Occipital lobe (tissue), 3 donors: ENCODE measurements at places on chromosomes 5 and 9. TPM values are rescaled to one million over a fixed set of nuclear protein-coding genes. Genes with fewer than 3 reads are reported as not detected.
A peak's percentile ranks its signal among the peaks of the same experiment; 100 is the strongest.

Gene GALNT12
- total RNA-seq = 1.2 TPM

Gene SAXO1
- total RNA-seq = not detected

Gene MARCOL
- not detected for total RNA-seq

DNA sequence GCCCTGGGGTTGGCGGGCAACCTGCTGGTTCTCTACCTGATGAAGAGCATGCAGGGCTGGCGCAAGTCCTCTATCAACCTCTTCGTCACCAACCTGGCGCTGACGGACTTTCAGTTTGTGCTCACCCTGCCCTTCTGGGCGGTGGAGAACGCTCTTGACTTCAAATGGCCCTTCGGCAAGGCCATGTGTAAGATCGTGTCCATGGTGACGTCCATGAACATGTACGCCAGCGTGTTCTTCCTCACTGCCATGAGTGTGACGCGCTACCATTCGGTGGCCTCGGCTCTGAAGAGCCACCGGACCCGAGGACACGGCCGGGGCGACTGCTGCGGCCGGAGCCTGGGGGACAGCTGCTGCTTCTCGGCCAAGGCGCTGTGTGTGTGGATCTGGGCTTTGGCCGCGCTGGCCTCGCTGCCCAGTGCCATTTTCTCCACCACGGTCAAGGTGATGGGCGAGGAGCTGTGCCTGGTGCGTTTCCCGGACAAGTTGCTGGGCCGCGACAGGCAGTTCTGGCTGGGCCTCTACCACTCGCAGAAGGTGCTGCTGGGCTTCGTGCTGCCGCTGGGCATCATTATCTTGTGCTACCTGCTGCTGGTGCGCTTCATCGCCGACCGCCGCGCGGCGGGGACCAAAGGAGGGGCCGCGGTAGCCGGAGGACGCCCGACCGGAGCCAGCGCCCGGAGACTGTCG, 976 bp downstream of the RXFP3 start:
- no peak for DNase-seq

- DNase-seq = no peak
These were observed 818.8 kb upstream of the WWC1 start for GRCh38 chr5:167472566-167473108.

DNA sequence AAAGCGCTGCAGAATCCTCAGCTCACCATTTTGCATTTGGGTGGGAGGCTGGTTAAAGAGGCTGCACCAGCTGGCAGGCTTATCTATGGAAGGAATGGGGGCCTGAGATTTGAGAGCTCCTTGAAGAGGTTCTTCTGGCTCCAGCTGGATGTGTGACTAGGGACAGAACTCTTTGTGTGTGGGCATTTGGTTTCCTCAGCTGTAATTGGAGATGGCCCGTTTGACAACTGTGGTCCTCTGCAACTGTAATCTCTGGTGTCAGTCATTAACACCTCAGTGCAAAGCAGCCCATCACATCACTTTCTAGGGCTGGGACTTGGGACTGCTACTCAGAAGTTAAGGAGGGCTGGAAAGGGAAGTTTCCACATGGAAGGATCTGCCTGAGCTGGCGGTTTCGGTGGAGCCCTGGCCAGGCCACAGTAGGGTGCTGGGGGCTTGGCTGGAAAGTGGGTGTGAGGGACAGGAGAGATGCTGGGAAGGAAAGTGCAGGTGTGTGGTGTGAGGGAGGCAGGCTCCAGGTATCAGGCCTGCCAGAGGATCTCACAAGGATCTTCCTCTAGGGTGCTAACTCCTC, 193.8 kb downstream of the GADD45G start:
- DNase-seq = no peak

DNA sequence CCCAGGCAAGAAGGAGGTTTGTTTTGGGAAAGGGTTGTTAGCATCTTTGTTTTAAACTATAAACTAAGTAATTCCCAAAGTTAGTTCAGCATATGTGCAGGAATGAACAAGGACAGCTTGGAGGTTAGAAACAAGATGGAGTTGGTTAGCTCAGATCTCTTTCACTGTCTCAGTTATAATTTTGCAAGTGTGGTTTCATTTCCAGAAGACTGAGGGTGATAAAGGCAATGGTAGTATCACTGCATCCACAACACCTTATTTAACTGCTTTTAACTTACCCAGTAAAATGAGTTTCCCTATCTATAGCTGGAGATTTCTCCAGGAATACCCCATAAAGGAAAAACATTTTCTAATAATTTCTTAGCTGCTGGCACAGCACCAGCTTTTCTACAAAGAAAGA, 152.7 kb downstream of the AOPEP start:
- no peak for DNase-seq

DNA sequence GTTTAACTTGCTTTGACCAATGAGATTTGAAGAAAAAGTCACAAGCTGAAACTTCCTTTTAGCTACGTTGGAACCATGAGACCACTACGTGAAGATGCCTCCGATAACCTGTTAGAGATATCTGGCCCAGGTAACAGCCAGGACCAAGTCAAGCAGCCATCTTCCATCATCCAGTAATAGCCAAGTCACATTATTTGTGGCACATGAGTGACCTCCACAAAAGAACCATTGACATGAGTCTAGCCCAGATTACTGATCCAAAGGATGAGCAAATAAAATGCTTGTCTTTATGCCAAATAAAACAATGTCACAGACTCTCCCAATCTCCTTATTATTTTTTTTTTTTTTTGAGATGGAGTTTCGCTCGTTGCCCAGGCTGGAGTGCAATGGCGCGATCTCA, 1.6 kb downstream of the DEPDC1B start:
- DNase-seq = no peak

DNA sequence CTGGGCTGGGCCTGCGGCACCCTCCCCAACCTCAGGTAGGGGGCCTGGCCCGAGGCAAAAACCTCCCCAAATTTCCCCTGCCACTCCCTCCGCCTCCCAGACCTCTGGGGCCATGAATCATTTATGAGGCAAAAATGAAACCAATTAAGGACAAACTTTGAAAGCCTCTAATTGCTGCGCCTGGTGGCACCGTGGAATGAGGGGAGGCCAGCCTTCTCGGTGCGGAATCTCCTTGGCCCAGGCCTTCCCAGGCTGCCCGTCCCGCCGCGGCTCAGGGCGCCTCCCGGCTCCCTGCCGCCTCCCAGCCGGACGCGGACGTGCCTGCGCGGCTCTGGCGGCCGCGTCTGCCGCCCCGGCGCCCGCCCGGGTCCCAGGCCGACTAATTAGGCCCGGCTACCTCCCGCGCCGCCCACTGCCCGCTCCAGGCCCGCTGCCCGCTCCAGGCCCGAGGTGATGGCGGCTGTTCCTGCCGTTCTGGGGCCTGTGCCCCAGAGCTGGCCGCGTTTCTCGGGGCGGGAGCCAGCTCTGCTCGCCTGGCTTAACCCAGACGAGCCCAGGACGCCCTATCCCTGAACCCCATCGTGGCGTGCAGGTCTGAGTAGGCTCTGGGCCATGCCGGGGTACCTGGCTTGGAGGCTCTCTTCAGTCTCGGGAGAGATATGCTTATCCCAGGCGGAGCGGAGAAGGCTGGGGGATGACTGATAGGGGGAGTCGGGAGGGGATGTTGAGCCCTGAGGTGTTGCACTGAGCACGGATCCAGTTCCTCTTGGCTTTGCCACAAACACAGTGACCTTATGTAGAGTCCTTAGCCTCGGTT, 20.1 kb downstream of the CXXC5 start:
- DNase-seq = peak; percentile 69
